ENCODE measurements at places on chromosomes 7 and 10.

DNA sequence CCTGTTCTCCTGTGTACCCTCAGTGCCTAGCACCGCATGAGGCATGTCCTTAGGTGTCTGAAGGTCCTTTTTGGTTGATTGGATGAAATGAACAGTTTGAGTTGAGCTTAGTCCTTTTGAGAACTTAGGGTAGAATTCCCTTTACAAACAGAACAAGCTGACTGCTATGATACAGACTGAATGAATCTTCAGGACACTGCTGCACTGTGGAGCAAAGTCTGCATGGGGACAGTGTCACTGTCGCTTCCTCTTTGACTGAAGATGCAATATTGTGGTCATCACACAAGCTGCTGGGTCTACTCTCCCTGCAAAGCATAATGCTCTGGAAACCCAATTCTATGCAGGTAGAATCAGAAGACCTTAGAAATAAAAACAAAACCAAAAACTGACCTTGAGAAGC lies 8.6 kb upstream of the PLAU start:
- no peak for DNase-seq

DNA sequence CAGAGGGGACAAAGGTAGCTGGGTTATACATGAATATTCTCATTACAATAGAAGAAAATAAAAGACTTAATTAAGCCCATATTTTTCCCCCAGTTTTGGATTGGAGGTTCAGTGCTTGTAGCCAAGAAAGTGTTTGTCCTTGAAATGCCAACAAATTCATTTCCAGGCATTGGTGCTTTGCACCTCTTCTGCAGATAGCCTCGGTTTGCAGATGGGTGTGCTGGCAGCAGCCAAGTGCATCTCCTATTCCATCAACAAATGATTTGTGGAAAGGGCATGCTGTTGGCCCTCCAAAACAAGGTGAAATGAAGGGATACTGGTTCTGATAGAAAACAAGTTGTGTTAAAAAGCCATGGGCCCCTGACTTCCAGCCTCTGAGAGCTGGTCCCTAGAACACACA lies 187.3 kb downstream of the DPY19L1 start:
- DNase-seq: no peak

DNA sequence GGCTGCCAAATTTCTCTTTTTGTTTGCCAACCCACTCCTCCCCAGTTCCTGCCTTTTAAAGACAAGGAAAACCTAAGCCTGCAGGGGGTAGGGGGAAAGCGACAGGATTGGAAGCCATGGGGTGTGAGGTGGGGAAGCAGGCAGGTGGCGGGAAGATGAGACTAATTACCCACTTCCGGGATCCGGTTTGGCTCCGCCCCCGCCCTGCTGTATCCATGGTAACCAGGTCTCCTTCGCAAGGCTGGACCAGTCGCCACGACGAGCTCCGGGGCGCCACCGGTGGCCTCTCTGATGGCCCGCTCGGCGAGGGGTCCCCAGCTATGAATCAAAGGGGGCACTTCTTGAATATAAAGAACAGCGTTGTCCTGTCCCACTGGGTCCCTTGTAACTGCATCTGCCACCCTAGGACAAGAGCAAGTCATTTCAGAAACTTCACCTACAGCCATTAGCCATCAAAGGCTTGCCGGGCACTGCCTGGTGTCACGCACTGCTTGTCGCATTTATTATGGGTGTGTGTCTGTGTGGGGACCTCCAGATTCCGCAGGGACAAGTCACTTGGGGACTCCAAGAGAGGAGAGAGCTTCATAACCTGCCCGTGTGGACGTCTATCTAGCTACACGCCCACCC lies 55.4 kb upstream of the LMTK2 start:
- DNase-seq: no peak

DNA sequence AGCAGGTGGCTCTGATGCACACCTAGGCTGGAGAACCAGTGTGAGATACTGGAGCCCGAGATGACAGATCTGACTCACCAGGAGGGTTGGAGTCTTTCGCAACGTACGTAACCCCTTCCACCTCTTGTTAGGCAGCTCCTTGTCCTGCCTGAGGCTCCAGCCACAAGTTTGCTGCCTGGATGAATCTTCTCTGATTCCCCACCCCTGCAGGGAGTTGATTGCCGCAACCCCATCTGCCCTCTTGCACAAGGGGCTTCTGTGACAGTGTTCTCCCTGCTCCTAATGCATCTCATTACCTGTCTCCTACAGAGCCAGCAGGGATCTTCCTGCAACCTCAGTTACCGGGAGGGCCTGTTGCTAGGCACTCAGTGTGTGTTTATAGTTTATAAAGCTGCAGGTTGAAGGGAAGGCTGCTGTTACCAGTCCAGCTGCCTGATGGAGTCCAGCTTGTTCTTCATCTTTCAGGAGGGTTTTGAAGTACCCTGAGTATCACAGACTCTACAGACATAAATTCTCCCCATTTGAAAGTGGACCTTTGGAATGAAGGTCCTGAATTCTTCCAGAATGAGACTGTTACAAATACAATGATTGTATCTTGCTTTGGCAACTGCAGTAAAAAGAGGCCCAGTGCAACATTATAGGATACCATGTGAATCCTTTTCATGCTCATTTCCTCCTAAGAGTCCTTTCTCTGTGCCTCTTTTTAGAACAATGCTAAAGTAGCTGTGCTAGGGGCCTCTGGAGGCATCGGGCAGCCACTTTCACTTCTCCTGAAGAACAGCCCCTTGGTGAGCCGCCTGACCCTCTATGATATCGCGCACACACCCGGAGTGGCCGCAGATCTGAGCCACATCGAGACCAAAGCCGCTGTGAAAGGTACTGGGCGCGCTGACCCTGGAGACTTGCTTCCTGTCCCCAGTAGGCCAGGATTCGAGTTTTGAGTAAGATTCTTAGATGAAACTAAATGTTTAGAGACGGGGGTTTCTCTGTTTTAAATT lies 6.5 kb downstream of the MDH2 start:
- DNase-seq: peak; percentile 14

- no peak for DNase-seq
These were observed 269.8 kb downstream of the FZD1 start for GRCh38 chr7:91533996-91534395.

- no peak for DNase-seq
These were observed 105.6 kb upstream of the BAIAP2L1 start for GRCh38 chr7:98506471-98506870.

GRCh38 chr7:137142376-137142775 lies 201.2 kb downstream of the PTN start:
- no peak for DNase-seq

DNA sequence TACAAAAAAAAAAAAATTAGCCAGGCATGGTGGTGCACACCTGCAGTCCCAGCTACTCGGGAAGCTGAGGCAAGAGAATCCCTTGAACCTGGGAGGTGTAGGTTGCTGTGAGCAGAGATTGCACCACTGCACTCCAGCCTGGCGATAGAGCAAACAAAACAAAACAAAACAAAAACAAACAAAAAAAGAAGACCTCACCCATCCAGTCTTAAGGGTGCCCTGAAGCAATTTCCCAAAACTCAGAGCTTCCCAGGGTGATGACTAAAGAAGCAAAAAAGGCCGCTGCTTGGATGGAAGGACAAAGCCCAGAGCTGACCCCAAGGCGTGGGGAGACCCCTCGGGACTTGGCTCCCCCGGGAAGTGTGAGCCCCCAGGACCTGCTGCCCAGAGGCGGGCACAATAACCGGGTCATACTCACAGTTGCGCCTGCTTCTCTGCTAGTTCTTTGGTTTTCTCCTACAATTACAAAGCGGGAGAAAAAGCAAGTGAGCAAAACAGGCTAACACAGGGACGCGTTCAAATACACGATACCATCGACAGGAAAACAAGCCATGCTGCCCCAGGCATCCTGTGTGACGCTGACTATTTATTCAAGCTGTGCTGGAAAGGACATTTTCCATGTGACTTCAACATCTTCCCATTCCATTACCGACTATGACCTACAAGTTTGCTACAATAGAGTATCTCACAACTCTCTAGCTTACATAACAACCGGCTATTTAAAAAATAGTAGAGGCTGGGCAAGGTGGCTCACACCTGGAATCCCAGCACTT lies 29.9 kb downstream of the PAPOLB start:
- no peak for DNase-seq

DNA sequence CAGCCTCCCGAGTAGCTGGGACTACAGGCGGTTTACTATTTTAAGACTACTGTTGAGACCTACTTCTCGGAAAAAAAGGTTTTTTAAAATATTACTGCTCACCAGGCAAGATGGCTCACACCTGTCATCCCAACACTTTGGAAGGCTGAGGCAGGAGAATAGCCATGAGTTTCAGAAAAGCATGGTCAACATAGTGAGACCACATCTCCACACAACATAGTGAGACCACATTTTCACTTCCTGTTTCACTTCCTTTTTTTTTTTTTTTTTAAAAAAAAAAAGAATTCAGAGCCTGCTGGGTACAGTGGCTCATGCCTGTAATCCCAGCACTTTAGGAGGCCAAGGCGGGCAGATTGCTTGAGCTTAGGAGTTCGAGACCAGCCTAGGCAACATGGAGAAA lies 46.5 kb downstream of the SVOPL start:
- no peak for DNase-seq

- DNase-seq: no peak
These were observed 118.0 kb downstream of the RAB11FIP2 start for GRCh38 chr10:117928741-117929140.

DNA sequence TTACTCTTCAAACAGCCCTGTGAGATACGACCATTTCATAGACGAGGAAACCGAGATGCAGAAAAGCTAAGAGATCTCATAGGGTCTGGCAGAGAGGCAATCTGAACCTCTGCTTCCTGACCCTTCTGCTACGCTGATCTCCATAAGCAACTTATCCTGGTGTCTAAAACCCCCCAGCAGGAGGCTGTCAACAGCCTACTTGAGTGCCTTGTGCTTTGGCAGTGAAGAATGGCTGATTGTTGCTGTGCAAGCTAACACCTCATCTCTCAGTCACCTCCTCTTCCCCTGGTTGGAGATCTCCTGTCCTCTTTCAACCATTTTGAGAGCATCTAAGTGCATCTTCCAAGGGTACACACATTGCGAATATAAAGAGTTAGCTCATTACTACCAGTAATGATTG lies 86.2 kb downstream of the AOAH start:
- DNase-seq: no peak

DNA sequence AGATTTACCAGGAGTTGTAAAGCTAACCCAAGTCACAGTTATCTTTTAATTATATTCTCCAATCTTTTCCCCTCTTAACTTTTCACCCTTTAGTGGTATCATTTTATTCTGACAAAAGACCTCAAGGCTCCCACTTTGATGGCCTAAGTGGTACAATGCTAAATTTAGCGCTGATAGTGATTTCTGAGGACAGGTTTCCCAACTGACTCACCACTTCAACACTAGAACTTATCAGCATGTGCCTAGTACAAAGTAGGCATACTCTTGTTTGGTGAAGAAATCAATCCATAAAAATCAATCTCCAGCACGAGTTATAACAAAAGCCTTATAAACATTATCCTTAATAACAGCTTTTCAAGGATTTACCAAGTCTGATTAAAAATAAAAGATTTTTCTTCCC lies 7.5 kb downstream of the SNX13 start:
- no peak for DNase-seq

- DNase-seq: no peak
These were observed 69.4 kb downstream of the COL13A1 start for GRCh38 chr10:69871074-69871473.

DNA sequence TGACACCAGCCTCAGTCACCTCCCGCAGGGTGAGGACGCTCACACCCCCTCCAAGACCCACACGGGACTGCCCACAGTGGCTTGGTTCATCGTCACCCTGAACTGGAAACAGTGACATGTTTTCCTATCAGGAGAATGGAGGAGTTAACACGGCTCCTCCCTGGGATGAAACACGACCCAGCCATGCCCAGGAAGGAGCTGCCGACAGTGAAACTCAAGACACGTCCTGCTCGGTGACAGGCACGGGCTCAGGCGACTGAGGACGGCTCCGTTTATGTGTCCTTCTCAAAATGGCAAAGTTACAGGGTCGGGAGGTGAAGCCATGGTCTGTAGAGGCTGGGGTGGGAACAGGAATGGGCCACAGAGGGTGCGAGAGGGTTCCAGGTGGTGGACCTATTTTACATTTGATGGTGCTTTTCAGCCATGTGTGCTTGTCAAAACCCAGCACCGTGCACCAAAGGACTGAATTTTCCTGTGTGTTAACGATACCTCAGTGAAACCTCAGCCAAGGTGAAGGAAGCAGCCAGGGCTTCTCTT lies 272.4 kb downstream of the ADARB2 start:
- DNase-seq: no peak

DNA sequence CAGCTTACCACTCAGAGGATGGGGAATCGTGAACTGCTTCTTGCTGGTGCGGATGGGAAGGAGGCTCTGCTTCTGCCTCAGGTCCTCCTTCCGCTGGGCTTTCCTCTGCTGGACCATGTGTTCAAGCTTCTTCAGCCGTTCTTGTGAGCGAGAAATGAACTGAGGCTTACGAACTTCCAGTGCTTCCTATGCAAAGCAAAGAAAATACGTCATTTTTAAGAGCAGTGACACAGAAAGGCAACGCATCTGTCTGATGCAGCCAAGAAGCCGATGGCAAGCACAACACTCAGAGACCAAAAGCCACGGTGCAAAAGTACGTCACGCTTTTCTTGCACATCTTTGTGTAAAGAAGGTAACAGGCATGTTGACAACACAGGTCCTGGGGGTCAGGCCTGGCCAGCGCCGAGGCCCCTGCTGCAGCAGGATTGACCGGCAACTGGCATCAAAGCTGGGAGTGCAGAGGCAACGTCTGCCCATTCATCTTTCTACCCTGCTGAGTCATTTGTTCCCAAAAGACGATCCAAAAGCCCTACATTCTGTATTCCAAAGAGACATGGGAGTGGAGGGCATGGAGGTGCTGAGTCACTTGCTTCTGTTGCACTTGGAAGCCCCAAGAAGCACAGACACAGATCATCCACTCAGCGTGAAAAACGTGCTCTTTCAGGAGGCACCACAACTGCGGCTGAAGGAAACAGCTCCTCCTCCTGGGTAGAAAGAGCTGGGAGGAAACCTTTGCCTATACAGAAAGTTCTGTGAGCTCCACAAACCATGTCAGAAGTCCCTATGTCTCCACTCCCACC lies 71.0 kb upstream of the ADAM12 start:
- DNase-seq: no peak

GRCh38 chr10:71436268-71437125 lies 39.8 kb downstream of the CDH23 start:
- no peak for DNase-seq

DNA sequence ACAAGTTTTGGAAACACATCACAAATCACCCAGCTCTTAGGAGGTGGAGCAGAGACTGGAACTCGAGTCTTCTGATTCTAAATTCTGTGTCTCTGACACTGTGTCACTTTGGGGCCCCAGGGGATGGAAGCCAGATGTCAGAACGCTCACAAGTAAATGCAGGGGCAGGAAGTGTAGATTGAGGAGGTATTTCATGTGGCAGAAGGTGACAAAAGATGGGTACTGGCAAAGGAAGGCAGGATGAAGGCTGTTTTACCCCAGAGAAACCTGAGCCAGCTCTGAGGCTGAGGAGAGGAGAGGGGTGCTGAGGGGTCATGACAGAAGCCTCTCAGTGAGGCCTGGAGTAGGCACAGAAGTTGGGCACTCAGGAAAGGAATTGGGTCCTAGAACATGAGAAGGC lies 6.0 kb upstream of the PURB start:
- no peak for DNase-seq
